RPMI8226 (cell line): ENCODE measurements at places on chromosomes 2 and 18.

GRCh38 chr18:47100212-47100831 is 50.0 kb downstream of the HDHD2 start:
- peak; percentile 59 for DNase-seq

DNA sequence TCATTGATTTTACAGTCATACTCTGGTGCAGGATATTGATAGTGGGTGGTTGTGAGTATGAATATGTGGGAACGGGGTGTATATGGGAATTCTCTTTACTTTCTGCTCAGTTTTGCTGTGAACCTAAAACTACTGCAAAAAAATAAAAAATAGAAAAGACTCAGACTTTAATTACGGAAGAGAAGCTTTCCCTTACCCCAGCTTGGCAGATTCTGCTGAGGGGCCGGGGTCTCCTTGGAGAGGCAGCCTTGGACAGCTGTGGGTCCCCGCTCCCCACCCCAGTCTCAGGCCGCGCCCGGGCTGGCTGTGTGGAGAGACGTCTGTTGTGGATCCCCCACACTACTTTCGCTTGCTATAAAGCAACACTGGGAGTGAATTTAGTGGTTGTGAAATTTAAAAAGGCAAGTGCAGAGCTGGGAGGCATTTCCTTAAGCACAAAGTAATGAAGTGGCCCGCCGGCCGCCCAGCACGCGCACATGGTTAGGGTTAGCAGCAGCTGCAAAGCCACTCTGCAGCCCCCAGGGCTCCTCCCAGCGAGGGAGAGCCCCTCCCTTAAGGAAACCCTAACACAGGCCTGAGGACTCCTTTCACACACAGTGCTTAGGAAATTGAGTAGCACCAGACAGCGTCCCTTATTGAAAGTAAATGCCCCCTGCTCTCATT is 102.4 kb downstream of the DDX1 start:
- DNase-seq = no peak

GRCh38 chr2:37873749-37874330 is 51.2 kb upstream of the RMDN2 start:
- DNase-seq = no peak

DNA sequence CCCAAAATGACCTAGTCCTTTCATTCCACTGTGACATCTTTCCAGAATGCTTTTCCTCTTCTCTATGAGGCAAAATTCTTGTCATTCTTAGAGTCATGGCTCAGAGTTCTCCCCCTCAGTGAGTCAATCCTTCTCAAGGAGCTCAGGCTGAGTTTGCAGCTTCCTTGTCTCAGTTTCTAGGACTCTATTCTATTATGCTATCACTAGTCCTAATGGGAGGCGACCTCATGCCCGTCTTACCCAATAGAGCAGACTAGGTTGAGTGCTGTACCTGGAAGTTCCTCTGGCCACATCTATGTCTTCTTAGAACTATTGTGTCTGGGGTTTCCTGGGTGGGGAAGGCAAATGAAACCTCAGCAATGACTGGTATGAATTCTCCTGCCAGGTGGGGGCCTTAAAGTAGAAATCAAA is 51.5 kb downstream of the HAUS1 start:
- DNase-seq = no peak

DNA sequence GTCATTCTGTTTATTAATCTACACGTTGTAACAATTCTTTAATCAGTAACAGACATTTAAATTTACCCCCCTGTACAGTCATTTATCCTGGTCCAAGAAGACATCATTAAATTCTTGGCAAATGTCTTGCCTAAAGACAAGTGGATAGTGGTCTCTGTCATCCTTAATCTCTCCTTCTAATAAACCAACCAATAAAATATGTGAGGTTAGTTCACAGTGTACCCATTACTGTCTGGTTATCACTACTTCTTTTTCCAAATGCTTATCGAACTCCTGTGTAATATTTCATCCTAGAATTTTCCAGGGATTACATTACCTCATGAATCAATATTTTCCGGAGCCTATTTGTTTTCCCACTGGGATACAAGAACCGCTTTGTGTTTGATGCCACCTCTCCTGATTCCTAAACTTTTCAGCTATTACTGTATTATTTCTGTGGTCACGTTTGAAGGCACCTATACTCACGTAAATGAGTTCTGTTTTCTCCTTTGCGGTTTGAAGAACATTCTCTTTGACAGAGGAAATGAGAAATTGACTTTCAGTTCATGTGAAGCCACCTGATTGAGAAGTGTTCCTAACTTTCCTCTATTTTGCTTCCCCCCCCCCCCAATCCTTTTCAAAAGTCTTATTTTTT is 131.5 kb downstream of the RTN4 start:
- peak; percentile 43 for DNase-seq

- DNase-seq = no peak
Observed at GRCh38 chr18:12904012-12904516, 20.0 kb upstream of the PTPN2 start.

GRCh38 chr18:59742325-59743111 is 45.3 kb upstream of the CCBE1 start:
- DNase-seq = no peak

DNA sequence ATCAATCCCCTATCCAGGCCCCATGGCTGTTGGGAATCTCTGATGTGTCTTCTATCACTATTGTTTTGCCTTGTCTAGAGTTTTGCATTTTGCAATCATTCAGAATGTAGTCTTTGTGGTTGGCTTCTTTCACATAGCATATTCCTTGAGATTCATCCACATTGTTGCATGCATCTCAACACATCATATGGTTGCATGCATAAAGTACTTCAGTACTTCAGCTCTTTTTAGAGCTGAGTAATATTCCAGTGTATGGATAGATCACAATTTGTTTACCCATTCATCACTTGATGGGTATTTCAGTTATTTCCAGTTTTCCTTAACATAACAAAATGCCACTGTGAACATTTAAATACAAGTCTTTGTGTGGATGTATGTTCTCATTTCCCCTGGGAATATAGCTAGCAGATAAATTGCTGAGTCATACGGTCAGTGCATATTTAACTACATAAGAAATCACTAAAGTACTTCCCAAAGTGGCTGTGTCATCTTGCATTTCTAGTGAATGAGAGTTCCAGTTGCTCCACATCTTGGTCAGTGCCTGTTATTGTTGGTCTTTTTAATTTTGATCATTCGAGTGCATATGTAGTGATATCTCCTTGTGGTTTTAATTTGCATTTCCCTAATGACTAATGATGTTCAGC is 138.8 kb downstream of the BCL11A start:
- no peak for DNase-seq

- no peak for DNase-seq
Observed at GRCh38 chr2:98761909-98762308, 31.0 kb upstream of the MGAT4A start.

- DNase-seq = no peak
Observed at GRCh38 chr2:226721541-226721940, 78.1 kb downstream of the IRS1 start.

- DNase-seq = no peak
Observed at GRCh38 chr2:113930448-113930847, 40.6 kb downstream of the ACTR3 start.

- no peak for DNase-seq
Observed at GRCh38 chr2:239930378-239930777, 94.8 kb downstream of the NDUFA10 start.

GRCh38 chr2:201908901-201909300 is 102.6 kb downstream of the CDK15 start:
- no peak for DNase-seq

DNA sequence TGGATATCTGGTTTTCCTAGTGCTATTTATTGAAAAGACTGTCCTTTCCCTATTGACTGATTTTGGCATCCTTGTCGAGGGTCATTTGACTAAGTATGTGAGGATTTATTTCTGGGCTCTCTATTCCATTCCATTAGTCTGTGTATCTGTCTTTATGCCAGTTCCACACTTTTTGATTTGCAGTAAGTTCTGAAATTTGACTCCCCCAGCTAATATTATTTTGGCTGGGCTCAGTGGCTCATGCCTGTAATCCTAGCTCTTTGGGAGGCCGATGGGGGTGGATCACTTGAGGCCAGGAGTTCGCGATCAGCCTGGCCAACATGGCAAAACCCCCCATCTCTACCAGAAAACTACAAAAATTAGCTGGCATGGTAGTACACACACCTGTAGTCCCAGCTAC is 46.8 kb upstream of the GAREM2 start:
- no peak for DNase-seq

DNA sequence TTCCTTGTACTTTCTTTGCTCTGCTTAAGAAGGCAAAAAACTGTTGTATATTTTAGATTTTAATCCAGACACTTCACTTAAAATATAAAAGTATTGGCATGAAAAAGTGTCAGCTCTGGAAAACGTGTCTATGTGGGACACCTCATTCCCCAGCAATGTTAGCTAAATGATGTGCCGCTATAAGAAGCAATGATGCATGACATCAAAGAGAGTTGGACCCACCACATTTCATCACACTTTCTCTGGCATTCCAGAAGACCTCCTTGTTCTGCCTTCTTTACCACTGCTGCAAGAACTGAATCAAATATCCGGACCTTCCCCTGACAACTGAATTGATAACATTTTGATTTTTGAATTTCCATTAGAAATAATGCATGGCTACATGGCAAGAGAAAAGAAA is 242.4 kb upstream of the TANK start:
- DNase-seq = no peak

GRCh38 chr2:97653473-97653872 is 7.6 kb downstream of the COX5B start:
- DNase-seq = no peak

DNA sequence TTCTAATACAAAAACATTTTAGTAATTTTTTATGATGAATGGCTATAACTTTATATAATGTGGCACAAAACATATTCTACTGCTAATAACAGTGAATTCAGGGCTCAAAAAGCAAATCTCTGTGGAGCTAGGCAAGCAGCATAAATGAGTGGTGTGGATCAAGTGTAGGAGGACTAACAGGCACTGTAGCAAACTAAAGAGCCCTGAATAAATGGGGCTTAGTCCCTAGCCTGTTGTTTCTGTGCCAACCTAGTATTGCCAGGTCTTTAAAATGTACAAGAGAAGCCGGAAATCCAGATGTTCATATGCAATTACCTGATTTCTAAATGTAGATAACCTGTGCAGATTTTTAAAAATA is 18.5 kb downstream of the REL start:
- no peak for DNase-seq

- peak; percentile 43 for DNase-seq
Observed at GRCh38 chr2:70498054-70498453, 55.6 kb downstream of the TGFA start.

GRCh38 chr2:30732376-30732775 is 74.9 kb downstream of the CAPN13 start:
- no peak for DNase-seq

GRCh38 chr2:113098041-113098440 is 29.4 kb upstream of the IL1RN start:
- no peak for DNase-seq

DNA sequence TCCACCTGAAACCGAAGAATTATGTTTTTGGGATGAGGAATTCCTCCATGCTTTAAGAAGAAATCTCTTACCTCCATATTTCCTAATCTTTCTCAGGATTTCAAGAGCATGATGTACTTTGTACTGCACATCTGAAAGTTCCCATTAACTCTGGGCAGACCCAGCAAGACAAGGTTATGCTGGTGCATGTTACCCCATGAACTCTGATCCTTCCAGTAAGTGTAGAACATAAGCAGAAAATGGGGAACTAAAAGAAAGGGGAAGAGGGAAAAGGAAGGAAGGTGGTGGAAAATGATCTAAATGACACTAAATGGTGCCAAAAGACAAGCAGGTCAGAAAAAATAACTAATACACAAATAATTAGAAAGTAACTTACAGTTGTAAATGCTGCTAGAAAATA is 50.7 kb downstream of the STRN start:
- DNase-seq = no peak

DNA sequence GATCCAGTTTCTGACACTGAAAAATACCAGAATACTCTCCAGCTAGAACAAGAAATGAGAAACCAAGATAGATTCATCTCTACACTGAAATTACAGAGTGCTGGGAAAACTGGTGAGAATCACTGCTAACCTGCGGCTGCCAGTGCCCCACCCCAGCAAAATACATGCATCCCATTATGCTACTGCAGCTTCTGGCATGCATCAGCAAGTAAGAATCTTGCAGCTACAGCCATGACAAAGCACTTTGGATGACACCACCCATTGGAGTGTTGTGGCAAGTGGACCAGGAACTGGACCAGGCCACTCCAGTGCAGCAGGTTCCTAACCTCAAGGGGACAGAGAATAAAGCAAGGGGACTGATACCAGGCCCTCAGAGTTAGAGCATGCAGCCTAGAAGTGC is 378.8 kb upstream of the ETAA1 start:
- no peak for DNase-seq

GRCh38 chr2:160014227-160014626 is 48.2 kb downstream of the PLA2R1 start:
- DNase-seq = no peak
